NCI-H1694 (cell line): ENCODE measurements at places on chromosomes 4 and X.

- no peak for DNase-seq
Observed at GRCh38 chr4:48558026-48558425, 68.0 kb downstream of the ZAR1 start.

DNA sequence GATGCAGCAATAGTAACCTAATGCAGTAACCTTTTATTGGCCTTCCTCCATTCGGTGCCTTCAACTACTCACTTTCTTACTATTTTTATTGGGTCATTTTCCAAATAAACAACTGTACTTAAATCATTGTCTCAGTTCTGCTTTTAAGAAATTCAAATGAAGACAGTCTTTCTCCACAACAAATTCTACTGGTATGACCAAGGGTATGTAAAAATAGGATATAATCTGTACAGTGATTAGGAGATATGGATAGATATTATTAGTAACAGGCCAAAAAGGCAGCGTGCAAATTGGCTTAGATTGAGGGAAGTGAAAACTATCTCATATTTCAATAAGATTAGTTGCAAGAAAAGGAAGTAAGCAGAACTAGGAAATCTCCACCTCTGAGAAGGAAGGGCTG is 177.4 kb upstream of the PPP1R2C start:
- no peak for DNase-seq

- peak; percentile 79 for DNase-seq
Observed at GRCh38 chr4:55321707-55322264, 24.3 kb upstream of the SRD5A3 start.

GRCh38 chrX:96405842-96406241 is 278.8 kb upstream of the DIAPH2 start:
- no peak for DNase-seq

GRCh38 chr4:119795986-119796578 is 167.5 kb upstream of the PDE5A start:
- no peak for DNase-seq

DNA sequence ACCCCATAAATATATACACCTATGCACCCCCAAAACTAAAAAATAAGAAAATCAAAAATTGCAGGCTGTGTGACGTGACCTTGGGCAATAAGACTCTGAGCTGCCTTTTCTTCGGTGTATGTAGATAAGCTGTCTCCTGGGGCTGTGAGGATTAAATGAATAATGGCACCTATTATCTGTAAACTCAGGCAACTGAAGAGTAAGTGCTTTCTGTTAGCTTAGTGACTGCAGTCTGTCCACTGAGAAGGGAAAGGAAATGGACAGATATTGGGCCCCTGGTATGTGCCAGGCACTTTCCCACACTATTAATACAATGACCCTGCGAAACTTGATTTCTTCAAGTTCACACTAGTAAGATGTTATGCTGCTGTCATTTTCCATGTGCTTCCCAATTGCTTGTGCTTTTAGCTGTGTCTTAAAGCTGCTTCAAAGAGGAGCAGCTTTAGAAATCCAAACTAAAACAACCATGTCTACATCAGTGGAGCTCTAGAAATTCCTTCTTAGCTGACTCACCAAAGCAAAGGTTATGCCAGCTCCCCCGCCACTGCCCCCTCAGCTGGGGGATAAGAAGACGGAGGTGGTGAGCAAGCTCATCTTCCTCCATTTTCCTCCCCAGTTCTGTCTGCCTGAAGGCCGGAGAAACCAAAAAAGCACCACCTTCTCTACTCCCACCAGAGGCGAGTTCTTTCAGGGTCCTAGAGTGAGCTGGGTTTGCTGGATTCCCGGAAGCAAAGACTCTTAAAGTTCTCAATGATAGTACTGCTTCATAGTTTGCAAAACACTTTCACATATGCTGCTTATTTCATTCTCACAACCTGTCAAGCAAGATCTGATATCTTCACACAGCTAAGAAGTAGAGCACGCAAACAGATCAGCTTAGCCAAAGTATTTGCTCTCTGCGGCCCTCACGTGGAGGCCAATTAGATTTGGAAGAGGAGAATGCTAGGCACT is 8.8 kb upstream of the DGAT2L6 start:
- DNase-seq, result no peak

DNA sequence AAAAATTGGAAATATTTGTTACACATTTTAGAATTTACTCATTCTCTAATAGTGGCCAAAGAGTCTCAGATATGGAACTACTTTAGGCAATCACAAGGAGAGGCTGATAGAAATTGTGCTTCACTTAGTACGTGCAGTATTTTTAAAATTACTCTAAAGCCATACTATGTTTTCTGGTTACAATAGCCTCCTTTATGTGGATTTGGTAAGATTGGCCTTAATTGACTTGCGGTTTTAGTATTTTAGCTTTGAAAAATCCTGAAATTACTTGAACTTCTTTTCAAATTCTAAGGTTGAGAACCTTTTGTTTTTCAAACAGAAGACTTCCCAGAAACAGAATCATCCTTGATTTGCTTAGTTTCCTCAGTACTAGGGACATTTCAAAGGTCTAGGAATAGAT is 215.2 kb downstream of the SLC4A4 start:
- no peak for DNase-seq

DNA sequence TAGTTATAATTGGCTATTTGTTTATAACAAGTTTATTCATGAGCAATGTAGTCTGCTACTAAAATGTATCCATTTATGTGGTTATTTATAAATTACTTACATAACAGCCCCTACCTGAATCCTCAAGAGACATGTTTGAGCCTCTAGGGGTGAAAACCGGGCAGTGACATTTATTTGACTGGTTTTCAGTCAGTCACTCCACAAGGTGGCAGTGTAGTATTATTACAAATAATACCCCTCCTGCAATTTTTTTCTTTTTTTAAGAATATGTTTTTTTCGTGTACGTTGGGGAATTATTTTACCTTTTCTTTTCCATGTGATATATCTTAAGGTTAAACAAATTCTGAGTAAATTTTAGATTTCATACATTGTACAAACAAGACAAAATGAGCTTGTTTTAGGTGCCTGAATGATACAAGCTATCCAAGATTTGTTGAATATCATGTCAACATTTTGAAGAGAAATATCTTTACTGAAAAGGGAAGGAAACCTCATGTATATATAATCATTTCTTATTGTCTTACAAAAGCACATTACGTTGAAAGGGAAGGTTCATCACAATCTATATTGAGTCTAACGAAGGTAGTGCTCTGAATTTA is 598.7 kb upstream of the TECRL start:
- peak; percentile 57 for DNase-seq

- DNase-seq, result no peak
Observed at GRCh38 chr4:174929346-174929745, 11.2 kb downstream of the ADAM29 start.

- DNase-seq, result no peak
Observed at GRCh38 chr4:184672741-184673140, 23.2 kb downstream of the PRIMPOL start.

DNA sequence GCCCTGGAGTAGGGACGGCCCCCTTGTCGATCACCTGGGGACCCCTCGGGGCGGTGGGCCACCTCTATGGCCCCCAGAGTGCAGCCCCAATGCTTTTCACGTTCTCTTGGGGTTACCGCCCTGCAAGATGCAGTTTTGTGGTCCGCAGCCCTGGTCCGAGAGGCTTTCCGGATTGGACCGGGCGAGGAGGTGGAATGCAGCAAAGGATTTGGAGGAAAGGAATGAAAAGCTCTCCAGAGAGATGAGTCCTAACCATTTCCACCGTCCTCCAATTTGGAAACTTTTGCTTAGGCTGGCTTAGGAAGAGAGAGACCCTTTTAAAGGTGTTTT is 601 bp downstream of the SLC25A43 start:
- DNase-seq, result no peak

DNA sequence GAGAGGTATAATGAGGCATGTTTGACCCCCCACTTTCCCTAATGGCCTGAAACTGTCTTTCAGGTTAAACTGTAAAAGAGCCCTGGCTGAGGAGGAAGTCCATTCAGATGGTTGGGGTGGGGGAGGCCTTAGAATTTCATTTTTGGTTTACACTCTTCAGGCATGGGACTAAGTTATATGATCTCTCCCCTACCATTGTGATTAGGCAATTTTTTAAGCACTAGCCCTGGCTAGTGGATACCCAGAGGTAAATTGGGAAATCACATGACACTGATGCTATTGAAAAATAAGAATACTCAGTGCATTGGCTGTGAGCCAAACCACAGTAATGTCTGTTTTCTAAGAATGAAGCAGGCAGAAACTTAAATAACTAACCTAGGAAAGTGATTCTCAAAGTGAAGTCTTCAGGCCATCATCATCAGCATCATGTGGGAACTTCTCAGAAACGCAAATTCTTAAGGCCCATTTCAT is 149.7 kb downstream of the RRAGB start:
- no peak for DNase-seq

DNA sequence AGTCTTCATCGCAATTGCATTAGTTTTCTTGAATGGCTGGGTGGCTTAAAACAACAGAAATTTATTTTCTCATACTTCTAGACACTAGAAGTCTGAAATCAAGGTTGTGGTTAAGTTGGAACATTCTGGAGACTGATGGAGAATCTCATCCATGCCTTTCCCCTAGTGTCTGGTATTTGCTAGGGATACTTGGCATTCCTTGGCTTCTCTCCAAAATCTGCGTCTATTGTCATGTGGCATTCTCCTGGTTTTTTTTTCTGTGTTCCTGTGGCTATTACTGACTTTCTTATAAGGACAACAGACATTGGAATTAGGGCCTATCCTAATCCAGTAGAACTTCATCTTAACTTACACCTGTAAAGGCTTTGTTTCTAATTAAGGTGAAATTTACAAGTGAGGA is 272.8 kb upstream of the EPHA5 start:
- no peak for DNase-seq

- DNase-seq, result no peak
Observed at GRCh38 chrX:38746102-38746501, 55.2 kb upstream of the MID1IP1 start.

GRCh38 chr4:174707051-174707676 is 121.9 kb downstream of the GLRA3 start:
- DNase-seq, result no peak

GRCh38 chr4:37393321-37393720 is 148.8 kb downstream of the NWD2 start:
- DNase-seq, result no peak

GRCh38 chr4:145178740-145179280 is 1.6 kb downstream of the OTUD4 start:
- DNase-seq, result no peak

DNA sequence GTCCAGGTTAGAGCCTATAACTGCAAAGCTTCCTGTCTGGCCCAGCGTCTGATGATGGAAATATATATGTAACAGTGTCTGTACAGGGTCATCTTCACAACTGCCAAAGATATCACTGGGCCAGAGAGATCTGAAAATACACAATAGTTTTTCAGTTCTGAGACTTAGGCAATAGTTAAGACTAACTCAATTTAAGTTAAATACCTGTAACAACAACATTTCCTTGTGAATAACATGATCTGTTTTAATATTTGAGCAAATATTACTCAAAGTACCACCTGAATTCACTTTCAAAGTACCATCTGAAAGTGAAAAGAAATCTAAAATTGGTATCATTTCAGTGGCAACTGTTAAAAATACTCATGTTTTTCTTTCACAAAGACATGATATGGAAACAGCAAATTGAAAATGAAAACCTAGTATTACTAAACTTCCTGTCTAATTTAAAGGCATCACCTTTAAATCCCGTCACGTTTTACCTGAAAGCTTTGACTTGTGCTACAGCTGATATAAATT is 9.6 kb downstream of the ZAR1 start:
- no peak for DNase-seq

GRCh38 chr4:74931376-74931775 is 1.5 kb upstream of the PARM1 start:
- DNase-seq, result no peak

DNA sequence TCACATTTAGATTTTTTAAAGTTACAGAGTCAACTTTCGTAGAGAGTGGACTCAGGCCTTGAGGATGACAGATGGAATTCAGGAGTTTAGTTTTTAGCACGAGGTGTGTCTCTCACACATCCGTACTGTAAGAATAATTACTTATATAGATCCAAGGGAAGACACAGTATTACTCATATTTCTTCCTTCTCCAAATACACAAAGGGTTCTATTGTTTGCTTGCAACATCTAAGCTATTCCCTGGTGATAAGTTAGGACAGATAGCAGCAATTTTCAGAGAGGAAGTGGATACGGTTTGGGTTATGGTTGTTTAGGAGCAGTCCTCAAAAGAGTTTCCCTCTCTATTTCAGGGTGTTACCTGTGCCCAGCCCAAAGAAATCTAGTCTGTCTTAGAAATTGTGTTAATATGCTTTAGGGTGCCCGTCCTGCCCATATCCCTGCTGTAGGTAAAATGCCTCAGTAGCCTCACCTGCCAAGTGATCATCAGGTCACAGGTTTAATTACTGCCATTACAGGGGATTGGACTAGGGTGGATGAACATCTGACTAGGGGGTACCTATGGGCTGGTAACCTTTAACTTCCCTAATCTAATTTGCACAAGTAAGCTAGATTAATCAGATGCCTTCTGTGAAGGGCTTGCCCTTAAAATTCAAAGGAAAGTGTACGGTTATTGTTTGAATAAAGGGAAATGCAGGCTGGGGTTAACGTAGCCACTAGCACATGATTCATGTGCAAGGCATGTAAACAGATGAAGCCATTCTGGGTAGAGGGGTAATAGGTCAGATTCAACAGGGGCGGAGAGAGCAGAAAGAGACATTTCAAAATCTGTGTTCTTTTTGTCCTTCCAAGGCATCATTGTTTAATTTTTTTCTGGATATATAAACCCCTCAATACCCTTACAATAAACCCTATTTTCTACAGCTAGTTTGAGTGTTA is 8.7 kb upstream of the PPP3CA start:
- DNase-seq, result no peak

DNA sequence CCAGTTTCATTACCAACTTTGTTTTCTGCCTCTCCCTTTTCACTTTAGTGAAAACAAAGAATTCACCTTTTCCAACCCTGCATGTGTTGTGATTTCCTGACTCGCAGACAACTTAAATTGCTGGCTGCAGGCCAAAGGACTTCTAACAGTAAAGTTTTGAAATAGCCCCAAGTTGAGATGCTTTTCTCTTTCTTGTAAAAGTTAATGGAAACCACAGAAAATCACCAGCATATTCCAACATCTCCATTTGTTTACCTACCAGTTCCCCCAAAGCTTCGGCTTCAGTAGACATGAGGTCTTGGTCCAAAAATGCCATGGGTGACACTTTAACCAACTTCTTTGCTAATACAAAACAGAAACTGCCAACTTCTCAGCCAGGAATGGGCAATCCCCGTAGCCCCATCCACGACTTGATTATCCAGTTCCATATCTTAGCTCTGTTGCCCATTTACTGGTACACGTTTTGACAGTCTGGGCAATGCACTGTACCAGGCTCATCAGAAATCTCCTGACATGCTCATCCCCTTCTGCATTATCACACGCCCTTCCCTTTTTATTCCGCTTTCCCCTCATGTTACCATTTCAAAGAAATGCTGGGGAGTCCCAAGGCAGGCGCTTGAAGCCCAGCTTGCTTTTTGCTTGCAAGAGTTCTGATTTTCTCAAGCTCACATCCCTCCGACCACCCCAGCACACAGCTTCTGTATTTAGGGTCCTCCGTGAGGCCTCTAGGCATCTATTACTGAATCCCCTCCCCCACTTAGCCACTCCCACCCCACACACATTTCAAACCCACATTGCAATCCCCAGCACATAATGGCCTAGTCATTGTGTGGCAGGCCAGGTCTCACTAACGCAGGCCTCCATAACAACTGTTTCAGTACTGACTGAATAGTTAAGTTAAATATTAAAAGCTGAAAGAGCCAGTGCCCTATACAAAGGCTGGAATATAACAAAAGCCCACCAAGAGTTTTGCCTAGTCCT is 137.9 kb upstream of the S100G start:
- DNase-seq, result no peak
